Uterus (tissue), 4 donors: ENCODE measurements at places on chromosomes 2 and 18. TPM values are rescaled to one million over a fixed set of nuclear protein-coding genes. Genes with fewer than 3 reads are reported as not detected.
A peak's percentile ranks its signal among the peaks of the same experiment; 100 is the strongest.

The CCDC148 gene
- not detected for total RNA-seq

The NYAP2 gene
- not detected for total RNA-seq

GRCh38 chr2:205834796-205835195 is 152.5 kb downstream of the NRP2 start:
- no peak overlapping the region for H3K4me3 ChIP-seq
- H3K27ac ChIP-seq = peak overlapping the region; percentile 36
- H3K4me1 ChIP-seq = no peaks in the 10 kb centered on the region
- H3K27me3 ChIP-seq = no peaks in the 10 kb centered on the region
- H3K36me3 ChIP-seq = no peaks in the 10 kb centered on the region

DNA sequence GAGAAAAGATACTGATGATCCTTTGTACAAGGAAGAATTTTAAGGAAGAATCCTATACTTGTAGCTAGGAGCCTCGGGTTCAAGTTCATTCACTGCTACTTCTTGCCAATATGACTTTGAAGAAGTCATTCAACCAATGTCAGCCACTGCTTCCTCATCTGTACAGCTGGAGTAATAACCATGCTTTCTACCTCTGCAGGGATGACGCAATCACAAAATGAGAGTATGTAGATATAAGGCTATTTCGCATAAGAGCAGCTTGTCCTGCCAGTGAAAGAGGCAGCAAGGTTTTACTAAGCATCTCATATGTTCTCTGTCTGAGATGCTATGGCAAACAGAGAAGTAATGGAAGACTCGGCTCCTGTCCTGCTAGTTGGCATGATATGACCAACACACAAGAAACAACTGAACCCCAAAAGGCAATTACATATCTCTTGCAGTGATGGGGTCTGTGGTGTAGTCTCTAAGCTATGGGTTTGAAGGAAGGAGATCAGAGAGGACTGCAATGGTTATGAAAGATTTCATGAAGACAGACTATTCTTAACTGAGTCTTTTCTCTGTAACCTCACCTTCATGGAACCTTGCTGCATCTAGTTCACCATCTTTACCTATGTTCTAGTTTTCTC is 9.2 kb downstream of the AAK1 start:
- H3K27ac ChIP-seq = no peak overlapping the region
- H3K27me3 ChIP-seq = no peaks in the 10 kb centered on the region
- DNase-seq = no peak
- H3K36me3 ChIP-seq = no peaks in the 10 kb centered on the region

DNA sequence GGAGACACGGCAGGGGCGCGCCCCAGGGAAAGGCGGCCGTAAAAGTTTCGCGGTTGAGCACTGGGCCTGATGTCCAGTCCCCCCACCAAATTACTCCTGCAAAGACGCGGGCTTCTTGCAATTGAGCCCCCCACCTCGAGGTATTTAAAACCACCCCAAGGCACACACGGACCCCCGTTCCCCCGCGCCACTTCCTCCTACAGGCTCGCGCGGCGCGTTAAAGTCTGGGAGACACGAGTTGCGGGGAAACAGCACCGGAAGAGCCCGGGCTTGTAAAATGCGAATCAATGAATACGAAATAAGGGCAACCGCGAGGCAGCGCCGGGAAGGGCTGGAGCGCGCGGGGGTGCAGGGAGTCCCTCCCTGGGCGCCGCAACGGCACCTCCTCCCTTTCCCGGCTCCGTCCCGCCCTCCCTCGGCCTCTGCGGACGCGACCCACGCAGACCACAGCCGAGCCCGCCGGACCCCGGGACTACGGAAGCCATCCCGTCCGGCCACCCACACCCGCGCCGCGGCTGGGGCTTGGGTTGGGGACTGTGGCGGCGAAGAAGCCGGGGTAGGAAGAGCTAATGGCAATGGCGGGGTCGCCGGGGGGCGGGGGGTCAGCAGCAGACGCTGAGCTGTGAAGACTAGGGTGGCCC is 918 bp upstream of the NETO1 start:
- H3K4me3 ChIP-seq = no peak overlapping the region
- H3K4me1 ChIP-seq = no peaks in the 10 kb centered on the region
- H3K27ac ChIP-seq = no peak overlapping the region
- no peaks in the 10 kb centered on the region for H3K36me3 ChIP-seq
- no peak for DNase-seq
- H3K27me3 ChIP-seq = peaks cover 15% of the 10 kb centered on the region

DNA sequence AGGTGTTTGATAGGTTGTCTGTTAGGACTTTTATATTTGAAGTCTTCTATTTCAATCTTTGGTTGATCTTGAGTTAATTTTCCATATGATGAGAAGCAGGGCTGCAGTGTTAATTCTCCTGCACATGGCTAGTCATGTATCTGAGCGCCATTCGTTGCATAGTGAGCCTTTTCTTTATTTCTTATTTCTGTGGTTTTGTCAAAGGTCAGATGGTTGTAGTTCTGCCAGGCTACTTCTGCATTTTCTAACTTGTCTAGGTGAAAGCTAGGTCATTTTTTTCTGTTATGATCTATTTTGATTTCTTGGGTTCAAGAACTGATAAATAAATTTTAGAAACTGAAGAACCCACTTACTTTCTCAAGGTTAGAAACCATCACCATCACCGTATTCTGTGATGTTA is 56.7 kb downstream of the CCDC74A start:
- no peaks in the 10 kb centered on the region for H3K4me1 ChIP-seq
- no peaks in the 10 kb centered on the region for H3K27me3 ChIP-seq
- no peak for DNase-seq
- no peak overlapping the region for H3K27ac ChIP-seq
- no peak overlapping the region for H3K4me3 ChIP-seq

DNA sequence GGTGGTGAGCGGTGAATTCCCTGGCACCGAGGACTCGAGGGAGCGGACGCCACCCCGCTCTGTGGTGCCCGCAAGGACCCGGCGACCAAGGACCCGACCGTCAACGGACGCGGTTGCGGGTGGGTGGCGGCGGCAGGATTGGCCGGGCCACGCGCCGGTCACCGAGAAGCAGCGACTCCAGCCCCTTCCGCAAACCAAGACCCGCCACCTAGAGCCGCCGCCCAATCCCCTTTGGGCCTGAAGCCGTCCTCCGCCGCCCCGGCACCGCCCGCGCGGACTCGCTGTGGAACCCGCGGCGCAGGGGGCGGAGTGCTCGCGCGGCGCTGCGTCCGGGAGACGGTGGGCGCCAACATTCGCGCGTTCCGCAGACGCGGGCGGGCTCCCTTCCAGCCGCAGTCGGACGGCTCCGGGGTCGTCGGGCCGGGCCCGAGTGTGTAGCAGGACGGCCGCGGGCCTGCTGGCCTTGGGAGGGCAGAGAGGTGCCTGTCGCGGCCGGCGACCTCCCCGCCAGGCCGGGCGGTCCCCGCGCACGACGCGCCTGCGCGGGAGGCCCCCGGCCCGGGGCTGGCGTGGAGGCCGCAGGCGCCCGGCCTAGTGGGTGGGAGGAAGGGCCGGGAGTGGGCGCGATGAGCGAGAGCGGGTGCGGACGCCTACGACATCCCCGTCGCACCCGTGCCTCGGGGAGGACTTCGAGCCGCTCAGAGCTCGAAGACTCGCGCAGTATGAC is at the start of the genes FAM228B and PFN4:
Gene FAM228B, plus strand, starts transcription at position 275 of the 727 bp plus-strand sequence. CDS start 893 bp downstream, outside the sequence.
Gene PFN4, minus strand, starts transcription at position 140 of the 727 bp plus-strand sequence. CDS start 799 bp downstream, outside the sequence.
- DNase-seq = peak; percentile 88
- no peaks in the 10 kb centered on the region for H3K27me3 ChIP-seq
- no peaks in the 10 kb centered on the region for H3K4me1 ChIP-seq
- no peaks in the 10 kb centered on the region for H3K36me3 ChIP-seq

- no peaks in the 10 kb centered on the region for H3K4me1 ChIP-seq
- DNase-seq = no peak
- no peak overlapping the region for H3K27ac ChIP-seq
- H3K27me3 ChIP-seq = no peaks in the 10 kb centered on the region
These were observed 157.2 kb downstream of the WDSUB1 start for GRCh38 chr2:159129269-159129668.

DNA sequence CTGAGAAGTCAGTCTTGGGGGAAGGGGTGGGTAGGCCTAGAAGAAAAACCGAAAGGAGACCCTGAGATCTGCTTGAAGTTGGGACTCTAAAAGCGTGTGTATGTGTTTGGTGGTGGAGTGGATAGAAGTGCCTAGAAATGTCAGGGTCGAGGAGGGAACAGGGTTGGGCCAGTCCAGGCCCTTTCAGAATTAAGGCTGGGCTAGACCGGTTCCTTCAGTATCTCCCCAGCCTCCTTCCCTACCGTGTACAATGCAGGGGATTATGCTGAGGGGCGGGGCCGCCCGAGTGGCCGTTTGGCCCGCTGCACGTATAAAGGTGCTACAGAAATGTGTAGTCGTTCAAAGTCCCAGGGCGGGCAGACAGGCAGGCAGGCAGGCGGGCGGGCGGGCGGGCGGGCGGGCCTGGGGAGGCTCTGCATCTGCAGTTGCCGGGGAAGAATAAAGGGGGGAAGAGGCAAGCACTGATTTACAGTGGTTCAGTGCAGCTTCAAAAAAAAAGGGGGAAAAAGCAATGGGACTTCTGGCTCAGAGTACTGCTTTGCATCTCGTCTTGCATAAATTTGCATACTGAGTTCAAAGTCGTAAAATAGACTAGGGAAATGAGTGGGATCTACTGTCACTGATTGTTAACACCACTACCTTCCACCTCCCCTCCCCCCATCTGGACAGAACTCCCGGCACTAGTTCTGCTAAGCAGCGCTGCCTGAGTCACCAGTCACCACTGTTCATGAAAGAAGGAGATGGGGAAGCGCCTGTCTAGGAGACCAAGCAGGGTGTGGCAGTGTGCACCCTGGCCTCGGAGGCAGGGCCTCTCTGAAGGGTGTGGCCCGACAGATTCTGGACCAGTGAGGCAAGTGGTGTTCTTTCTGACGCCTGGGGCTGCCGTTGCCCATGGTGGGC is 3.6 kb downstream of the IGFBP2 start:
- peak overlapping the region; percentile 8 for H3K4me3 ChIP-seq
- H3K4me1 ChIP-seq = no peaks in the 10 kb centered on the region
- no peaks in the 10 kb centered on the region for H3K36me3 ChIP-seq
- no peak for DNase-seq
